ENCODE measurements at places on chromosomes 5 and 9.

GRCh38 chr5:169695919-169696490 lies 58.9 kb downstream of the DOCK2 start:
- DNase-seq = no peak

DNA sequence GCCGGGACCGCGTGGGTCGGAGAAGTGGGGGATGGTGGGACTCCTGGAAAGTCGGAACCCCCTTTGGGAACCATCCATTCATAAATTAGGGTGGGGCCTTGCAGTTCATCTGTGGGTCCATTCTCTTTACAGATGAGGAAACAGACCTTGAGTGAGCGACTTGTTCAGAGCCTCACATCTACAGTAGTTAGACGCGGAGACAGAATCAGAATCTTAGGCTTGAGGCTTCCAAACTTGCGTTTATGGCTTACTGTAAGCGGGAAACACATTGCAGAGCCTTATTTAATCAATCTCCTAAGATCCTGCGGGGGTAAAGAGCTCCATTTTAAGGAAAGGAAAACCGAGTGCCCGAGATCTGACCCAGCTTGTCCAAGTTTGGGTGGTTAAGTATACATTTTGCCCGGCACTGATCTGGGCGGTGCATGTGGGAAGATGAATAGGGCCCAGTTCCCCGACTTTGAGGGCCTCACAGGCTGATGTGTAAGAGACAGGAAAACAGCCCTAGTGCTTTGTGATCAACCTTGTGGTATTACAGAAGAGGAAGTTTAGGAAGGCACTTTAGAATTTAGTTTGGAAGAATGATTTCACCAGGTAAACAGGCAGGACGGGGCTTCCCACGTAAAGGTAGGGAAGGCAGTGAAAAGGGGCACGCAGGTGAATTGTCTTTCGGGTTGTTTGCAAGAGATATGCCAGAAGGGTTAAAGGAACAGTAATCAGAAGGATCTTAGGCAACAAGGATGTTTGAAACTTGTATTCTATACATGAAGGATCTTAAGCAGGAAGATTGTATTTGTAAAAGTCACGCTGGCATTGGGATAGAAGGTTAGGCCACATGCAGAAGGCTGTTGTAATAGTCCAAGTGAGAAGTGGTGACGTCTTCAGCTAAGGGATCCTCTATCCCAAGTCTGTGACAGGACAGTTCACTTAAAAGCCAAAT lies 744 bp downstream of the TARS1 start:
- peak; percentile 45 for DNase-seq

- DNase-seq = no peak
Measured at GRCh38 chr5:176474476-176474875, 26.3 kb downstream of the FAF2 start.

DNA sequence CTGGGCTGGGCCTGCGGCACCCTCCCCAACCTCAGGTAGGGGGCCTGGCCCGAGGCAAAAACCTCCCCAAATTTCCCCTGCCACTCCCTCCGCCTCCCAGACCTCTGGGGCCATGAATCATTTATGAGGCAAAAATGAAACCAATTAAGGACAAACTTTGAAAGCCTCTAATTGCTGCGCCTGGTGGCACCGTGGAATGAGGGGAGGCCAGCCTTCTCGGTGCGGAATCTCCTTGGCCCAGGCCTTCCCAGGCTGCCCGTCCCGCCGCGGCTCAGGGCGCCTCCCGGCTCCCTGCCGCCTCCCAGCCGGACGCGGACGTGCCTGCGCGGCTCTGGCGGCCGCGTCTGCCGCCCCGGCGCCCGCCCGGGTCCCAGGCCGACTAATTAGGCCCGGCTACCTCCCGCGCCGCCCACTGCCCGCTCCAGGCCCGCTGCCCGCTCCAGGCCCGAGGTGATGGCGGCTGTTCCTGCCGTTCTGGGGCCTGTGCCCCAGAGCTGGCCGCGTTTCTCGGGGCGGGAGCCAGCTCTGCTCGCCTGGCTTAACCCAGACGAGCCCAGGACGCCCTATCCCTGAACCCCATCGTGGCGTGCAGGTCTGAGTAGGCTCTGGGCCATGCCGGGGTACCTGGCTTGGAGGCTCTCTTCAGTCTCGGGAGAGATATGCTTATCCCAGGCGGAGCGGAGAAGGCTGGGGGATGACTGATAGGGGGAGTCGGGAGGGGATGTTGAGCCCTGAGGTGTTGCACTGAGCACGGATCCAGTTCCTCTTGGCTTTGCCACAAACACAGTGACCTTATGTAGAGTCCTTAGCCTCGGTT lies 20.1 kb downstream of the CXXC5 start:
- DNase-seq = peak; percentile 45

- no peak for DNase-seq
Measured at GRCh38 chr5:169384661-169385060, 83.7 kb upstream of the SLIT3 start.

DNA sequence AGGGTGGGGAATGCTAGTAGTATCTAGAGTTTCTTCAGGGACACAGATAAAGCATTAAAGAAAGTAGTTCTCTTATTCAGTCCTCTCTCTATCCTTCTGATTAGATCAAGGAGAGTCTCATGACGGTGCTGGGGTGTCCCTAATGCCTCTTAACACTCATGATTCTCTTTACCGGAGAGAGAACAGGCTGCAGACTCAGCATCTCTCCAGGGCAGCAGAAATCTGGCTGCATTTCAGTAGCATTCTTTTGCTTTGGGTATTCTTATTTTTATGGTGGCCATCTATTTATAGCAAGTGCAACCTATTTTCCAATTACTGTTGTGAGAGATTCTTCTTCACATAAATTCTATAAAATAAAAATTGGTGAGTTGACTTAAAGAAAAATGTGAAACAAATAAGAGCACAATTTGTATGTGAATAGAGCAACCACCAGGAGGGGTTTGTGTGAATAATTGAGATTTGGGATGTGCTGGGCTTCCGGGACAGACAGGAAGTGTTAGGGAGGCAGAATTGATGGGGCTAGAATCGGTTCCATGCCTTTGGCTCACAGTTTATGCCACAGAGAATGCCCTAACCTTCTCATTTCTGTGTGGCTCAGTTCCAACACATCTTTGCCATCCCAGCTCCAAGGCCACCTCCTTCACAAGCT lies 23.8 kb upstream of the BOD1 start:
- DNase-seq = no peak

- DNase-seq = no peak
Measured at GRCh38 chr9:90340421-90340820, 302.2 kb downstream of the DIRAS2 start.

DNA sequence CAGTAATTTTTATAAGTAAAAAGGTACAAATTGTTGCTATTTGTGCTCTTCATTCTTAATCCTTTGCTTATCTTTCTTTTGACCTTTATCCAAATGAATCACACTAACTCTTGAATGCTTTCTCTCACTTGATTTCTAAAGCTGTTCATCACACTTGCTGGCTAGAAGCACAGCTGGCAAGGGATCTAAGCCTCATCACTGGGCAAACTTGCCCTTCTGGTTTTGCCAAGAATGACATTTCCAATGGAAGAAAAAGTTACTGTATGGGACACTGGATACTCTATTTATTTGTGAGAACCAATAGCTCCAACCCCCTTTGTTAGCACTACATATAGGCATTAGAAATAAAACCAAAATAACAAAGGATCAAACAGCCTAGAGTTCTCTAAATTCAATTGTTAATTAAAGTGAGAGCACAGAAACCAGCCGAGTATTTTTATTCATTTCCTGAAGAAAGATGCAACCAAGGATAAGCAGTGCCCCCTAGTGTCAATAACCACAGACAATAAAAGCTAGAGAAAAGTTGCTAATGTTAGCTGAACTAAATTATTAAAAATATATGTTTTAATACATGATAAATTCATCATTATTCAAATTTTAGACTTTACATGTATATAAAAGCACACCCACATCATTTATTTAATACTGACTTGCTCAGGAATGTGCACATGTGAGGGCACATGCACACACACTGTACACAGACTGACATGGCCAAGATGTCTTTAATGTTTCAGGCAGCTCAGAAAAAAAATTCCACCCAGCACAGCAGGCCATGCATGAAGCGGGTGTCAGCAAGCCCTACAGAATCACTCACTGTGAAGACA lies 59.8 kb upstream of the POU5F2 start:
- no peak for DNase-seq

DNA sequence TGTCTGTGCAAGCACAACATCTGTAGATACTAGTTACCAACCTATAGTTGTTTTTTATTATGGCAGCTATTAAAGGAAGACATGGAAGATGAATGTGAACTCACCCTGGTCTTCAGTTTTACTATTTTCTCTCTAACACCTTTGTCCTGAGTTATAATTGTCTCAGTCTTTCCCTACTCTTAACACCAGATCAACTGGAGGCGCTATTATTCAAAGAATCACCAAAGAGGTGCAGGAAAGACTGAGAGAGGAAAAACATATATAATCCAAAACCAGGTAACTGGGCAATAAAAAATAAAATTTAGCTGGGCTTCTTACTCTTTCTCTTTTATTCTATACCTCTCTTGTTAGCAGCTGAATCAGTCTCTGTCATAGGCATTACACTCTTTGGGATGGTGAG lies 134.2 kb upstream of the C6 start:
- no peak for DNase-seq

DNA sequence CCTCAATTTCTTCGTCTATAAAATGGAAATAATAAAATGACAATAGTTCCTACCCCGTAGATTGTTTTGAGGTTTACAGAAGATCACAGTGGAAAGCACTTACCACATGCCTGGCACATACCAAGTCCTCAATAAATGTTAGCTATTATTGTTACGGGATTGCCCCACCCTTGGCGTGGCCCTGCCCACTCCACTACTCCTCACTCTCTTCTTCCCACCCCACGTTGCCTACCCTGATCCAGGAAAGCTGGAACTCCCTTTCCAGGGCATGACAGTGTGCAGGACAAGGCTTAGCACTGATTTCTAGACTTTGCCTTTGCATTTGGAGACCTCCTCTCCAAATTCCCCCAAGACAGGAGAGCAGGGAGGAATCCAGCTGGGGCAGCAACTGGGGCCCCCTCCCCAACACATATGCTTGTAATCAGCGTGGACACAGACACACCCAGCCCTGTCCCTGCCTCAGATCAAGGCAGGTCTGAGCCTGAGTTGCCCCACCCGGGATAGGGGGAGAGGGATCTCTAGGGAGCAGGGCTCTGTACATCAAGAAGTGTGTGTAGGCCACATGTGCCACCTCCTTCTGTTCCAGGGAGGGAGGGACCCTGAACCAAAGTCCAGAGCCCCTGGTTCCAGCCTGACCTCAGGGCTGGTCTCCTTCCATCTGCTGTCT lies 6.7 kb downstream of the SLC4A9 start:
- no peak for DNase-seq

DNA sequence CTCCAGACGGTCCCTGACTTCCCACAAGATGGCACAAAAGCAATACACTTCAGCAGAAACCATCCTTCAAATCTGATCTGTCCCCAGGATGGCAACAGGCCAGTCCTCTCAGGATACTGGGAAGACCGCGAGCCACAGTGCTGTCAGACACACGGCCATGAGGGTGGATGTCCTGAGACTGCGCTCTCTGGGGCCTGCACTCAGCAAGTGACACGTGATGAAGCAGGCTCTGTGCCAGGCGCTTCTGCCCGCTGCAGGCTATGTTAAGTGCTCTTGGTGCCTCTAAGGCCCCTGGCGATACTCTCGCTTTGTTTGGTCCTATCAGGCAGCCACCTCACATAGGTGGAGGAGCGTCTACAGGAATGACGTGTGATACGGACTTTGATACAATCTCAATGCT lies 7.1 kb downstream of the BRD9 start:
- no peak for DNase-seq

GRCh38 chr9:105369911-105370310 lies 77.9 kb upstream of the FSD1L start:
- no peak for DNase-seq

- DNase-seq = no peak
Measured at GRCh38 chr9:75712700-75713099, 177.8 kb upstream of the PCSK5 start.

DNA sequence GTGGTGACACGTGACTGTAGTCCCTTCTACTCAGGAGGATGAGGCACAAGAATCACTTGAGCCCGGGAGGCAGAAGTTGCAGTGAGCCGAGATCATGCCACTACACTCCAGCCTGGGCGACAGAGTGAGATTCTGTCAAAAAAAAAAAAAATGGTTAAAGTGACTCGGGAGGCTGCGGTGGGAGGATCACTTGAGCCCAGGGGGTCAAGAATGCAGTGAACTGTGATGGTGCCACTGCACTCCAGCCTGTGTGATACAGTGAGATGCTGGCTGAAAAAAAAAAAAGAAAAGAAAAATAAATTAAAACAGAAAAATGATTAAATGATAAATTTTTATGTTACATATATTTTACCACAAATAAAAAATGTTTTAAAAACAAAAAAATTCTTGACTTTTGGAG lies 51.9 kb downstream of the KLF4 start:
- DNase-seq = no peak

GRCh38 chr5:165400086-165400485 lies 1894.7 kb downstream of the MAT2B start:
- no peak for DNase-seq

DNA sequence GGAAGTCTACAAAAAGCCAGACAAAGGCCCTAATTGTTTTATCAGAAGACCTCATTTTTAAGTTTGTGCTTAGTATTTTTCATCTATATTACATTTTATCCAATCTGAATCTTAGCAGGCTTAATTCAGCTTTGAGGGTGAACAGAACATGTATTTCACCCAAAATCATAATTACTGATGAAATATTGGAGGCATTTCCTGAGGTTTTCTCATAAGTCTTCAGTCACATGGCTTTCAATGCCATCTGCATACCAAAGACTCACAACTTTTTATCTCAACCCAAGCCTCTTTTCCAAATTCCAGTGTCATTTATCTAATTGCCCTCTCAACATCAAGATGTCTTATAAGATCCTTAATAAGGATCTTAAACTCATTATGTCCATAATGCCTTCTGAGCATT lies 150.8 kb downstream of the TTC39B start:
- no peak for DNase-seq

DNA sequence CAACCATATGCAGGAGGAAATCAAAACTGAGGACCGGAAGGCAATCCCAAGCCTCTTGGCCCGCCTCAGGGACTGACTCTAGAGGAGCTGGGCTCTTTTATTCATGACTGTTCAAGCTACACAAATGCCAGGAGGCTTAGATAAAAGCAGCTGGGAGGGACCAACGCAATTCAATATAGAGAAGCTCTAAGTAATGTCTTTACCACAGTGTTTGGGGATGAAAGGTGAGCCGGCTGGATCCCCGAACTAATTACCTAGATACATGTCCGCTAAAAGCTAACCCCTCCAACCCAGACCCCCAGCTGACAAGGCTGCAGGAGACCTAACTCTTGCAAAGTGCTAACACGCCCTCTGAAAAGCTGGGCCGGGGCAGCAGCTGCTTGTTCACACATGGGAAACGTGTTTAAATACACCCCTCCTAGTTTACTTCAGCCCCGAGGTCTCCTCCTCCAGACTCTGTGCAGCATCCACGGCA lies 67.5 kb downstream of the TLE1 start:
- DNase-seq = no peak

DNA sequence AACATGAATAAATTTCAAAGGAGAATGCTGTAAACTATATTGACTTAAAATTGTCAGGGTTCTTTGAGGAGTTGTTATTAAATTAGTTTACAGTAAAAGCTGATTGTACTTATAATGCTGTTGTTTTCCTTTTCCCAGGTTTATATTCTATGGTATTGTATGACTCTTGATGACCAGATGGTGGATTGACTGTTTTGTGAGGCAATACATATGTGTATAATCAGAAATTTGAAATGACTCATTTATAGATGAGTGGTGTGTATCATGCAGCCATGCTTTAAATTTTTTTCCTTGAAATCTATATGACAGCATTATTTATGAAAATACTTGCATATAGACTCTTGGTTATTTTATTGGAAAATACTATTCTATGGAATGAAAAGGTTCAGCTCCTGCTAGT lies 195.3 kb downstream of the CNTLN start:
- DNase-seq = no peak

GRCh38 chr5:66824476-66824875 lies 228.3 kb downstream of the MAST4 start:
- DNase-seq = no peak

All from activated naive CD4-positive, alpha-beta T cell treated with Interleukin-2 at 50 U/mL for 16 hours (primary cell).